Activated CD4-positive, alpha-beta T cell treated with anti-CD3 and anti-CD28 coated beads, Interleukin-2, Interleukin-6, amounts not matched to agents 100 ng/mL and 50 ng/mL, durations not matched to agents 16 hours and 8 hours (primary cell): ENCODE measurements at places on chromosomes 1 and 21.

- DNase-seq: no peak
These were observed 26.2 kb downstream of the RGS7 start for GRCh38 chr1:241330619-241331327.

- no peak for DNase-seq
These were observed 357.6 kb upstream of the NR5A2 start for GRCh38 chr1:199669916-199670315.

GRCh38 chr1:78177708-78178270 lies 132.0 kb downstream of the GIPC2 start:
- DNase-seq: no peak

- no peak for DNase-seq
These were observed 56.3 kb downstream of the TNFSF4 start for GRCh38 chr1:173150795-173151194.

GRCh38 chr1:23568608-23569383 lies 9.5 kb upstream of the ID3 start:
- no peak for DNase-seq

GRCh38 chr1:25030674-25031589 lies 100.9 kb upstream of the RUNX3 start:
- DNase-seq: peak; percentile 95

DNA sequence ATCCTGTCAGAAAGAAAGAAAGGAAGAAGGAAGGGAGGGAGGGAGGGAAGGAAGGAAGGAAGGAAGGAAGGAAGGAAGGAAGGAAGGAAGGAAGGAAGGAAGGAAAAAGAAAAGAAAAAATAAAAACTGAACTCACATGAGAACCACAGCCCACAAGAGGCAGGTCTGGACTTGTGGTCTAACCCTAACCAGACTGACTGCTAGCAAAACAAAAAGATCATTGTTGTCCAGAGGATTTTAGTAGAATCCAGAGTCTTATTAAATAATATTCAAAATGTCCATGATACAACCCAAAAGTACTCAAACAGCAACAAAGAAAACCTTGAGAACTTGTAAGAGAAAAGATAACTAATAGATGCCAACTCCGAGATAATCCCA lies 4.7 kb upstream of the ITGB2 start:
- DNase-seq: peak; percentile 46
